H4 (cell line): ENCODE measurements at places on chromosomes 16 and 17. TPM values are rescaled to one million over a fixed set of nuclear protein-coding genes. Genes with fewer than 3 reads are reported as not detected.

DNA sequence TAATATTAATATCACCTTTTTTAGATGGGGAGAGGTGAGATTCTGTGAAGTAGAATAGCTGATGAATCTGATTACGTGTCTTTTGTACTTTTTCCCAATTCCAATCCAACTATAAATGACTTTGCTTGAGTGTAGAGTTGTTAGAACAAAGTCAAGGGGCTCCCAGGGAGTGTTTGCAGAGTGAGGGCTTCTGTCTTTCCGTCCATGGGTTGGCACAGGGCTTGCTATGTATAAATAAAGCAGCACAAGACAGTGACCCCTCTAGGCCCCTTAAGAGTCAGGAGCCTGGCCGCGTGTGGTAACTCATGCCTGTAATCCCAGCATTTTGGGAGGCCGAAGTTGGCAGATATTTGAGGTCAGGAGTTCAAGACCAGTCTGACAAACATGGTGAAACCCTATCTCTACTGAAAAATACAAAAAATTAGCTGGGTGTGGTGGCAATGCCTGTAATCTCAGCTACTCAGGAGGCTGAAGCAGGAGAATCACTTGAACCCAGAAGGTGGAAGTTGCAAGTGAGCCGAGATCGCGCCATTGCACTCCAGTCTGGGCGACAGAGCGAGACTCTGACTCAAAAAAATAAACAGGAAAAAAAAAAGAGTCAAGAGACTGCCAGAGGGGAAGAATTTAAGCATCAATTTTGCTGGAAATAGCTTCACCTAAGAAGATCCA is 127.9 kb upstream of the HS3ST3A1 start:
- DNase-seq = no peak

DNA sequence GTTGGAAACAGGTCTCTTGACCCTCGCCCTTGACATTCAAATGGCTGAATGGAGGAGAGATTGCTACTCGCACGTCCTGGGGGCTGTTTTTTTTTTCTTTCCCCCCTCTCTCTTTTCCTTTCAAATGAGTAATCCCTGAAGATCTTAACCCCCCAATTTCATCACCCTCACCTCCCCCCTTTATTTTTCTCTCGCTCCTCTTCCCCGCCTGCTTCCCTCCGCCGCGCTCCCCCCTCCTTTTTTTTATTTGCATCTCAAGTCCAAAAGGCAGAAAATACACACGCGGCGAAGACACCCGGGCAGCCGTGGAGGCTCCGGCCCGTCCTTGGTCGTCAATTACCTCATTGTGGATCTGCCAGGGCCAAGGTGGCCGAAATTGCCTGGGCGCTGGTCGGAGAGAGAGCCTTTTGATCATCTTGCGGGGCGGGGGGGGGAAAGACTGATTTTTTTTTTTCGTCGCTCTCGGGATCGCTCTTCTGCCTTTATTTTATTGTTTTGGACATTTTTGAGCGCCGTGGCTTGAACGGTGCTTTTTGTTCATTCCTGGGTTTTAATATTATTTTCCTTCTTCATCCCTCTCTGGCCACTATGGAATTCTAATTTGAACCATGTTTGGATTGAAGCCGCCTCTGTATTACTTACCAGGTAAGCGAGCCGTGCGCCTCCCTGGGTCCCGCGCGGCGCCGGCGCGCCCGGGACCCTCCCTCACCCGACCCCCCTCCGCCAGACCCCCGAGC is 57.2 kb upstream of the GSE1 start:
- no peak for DNase-seq

- no peak for DNase-seq
Observed at GRCh38 chr17:75456039-75456416, 407 bp upstream of the TMEM94 start.

Gene CLN3
- 15.4 and 18.1 TPM in 2 replicates for total RNA-seq

- DNase-seq = no peak
Observed at GRCh38 chr17:70099884-70100283, 24.9 kb downstream of the KCNJ16 start.

DNA sequence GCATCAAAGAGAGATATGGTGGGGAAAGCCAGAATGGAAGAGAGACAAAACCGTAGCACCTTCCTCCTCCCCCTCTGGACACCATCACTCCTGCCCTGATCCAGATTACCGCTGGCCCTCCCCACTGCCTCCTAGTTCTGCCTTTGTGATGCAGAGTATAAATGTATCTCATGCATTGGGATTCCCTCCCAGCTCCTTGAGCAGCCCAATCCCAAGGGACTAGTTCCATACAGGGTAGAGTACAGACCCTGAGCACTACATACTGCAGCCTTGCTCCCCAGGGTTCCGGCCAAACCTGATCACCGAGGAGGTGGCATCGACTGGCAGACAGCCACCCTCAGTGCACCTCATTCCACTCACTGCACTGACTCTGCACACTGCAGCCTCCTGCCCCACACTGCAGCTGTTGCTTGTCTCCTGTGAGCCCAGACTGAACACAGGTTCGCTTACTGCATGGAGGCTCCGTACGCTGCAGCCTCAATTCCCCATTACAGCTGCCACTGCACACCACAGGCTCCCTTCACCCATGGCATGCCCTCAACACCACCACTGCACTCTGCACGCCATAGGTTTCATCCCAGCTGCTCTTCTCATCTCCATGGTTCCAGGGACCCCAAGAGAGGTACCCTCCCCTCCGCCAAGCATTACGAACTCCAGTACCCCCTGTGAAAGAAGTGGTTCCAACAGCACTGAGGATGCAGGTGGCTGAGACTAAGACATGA is 1.7 kb upstream of the THRA start:
- DNase-seq = no peak

Gene CLDN7
- total RNA-seq = not detected in 2 replicates

GRCh38 chr17:20300436-20300934 is 166.9 kb downstream of the LGALS9B start:
- DNase-seq = no peak

DNA sequence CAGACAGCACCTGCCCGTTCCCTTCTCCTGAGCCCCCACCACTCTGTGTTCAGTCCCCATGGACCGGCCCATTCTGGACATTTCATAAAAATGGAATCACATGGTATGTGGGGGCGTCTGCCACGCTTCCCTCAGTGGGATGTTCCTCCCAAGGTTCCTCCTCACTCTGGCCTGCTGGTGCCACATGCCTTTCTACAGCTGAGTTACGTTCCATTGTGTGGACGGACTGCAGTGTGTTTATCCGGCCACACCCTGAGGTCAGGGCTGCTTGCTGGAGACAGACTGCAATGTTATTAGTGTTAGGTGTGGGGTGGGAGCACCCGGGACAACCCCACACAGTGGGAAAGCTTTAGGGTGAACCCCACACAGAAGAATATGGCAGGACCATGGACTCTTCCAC is 5.9 kb upstream of the AATK start:
- DNase-seq = no peak

- DNase-seq = no peak
Observed at GRCh38 chr16:53043986-53044601, 8.6 kb downstream of the CHD9NB start.

GRCh38 chr16:4318967-4319366 is 3.1 kb downstream of the GLIS2 start:
- DNase-seq = no peak

- DNase-seq = no peak
Observed at GRCh38 chr16:3098459-3099394, at the start of gene ZSCAN10. TSS of gene ZSCAN10 (minus strand) at chr16:3099294. CDS start at chr16:3092937, 6,357 bp downstream.

Gene ATP2A3
- 0.04 TPM in 1 of 2 replicates, not detected in the other for total RNA-seq

Gene TPSD1
- total RNA-seq = not detected in 2 replicates

Gene CBX2
- 24.5 and 34.2 TPM in 2 replicates for total RNA-seq

Gene PIGS
- total RNA-seq = 74.4 and 90.7 TPM in 2 replicates

- no peak for DNase-seq
Observed at GRCh38 chr17:64982139-64982915, 63.0 kb upstream of the LRRC37A3 start.

DNA sequence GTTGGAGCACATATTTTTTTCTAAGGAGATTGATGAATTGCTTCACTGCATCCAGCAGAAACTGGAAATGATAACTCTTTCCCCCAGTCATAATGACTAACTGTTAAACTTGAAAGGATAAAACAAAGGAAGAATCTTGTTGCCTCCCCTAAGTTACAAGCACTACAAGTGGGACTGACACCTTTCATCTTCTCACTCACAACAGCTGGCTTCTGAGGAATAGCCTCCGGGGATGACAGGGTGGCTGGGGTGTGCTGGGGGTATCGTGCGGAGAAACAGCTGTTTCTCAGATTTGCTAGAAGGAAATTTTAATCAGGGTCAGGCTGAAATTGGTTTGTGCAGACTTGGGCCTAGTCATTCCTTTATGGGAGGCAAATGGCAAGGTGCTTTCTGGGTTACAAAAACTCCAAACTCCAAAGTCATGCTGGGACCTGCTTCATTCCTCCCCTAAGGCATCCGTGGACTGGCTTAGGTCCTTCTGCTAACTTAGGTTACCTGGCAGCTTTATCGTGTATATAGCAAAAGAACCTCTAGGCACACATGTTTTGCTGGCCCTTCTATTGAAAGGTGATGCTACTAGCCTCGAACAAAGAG is 557.2 kb downstream of the TOX3 start:
- DNase-seq = no peak

DNA sequence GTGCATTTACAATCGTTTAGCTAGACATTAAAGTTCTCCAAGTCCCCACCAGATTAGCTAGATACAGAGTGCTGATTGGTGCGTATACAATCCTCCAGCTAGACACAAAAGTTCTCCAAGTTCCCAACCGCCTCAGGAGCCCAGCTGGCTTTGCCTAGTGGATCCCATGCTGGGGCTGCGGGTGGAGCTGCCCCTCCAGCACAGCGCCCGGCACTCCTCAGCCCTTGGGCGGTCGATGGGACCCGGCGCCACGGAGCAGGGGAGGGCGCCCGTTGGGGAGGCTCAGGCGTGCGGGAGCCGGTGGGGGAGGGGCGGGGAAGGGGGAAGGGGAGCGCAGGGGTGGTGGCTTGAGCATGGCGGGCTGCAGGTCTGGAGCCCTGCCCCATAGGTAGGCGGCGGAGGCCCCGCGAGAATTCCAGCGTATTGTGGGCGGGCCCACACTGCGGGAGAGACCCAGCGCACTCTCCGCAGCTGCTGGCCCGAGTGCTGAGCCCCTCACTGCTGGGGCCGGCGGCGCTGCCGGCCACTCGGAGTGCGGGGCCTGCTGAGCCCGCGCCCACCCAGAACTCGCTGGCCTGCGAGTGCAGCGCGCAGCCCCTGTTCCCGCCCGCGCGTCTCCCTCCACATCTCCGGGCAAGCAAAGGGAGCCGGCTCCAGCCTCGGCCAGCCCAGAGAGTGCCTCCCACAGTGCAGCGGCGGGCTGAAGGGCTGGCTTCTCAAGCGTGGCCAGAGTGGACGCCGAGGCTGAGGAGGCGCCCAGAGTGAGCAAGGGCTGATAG is 907.5 kb downstream of the CDH8 start:
- peak; percentile 30 for DNase-seq

Gene DHODH
- total RNA-seq = 4.6 and 6.0 TPM in 2 replicates

DNA sequence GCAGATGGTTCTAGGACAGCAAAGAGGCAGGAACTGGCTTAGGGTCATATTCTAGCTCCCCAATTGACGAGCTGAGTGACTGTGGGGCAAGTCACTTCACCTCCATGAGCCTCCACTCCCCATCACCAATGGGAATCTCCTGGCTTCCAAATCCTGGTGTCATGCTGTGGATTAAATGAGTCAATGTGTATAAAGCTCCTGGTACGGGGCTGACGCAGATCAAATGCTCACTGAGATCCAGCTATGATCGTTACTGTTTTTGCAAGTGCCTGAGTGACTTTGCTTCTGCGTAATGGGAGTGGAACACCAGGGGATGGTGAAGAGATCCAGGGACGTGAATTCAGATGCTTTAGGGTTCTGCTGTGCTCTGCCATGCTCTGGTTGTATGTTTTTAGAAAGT is 2.4 kb downstream of the SEC14L5 start:
- no peak for DNase-seq

DNA sequence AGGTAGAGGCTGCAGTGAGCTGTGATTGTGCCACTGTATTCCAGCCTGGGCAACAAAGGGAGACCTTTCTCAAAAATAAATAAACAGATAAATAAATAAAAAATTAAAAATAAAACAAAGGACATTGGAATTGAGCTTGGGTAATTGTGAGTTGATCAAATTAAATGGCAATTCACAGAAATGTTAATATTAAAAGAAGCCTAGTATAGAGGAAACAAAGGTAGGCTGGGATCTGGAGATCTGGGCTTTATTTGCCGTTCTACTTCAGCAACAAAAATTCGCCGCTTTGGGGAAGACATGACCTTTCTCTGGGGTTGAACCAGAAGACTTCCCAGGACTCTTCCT is 332 bp upstream of the VPS25 start:
- no peak for DNase-seq

Gene NPIPB13
- 0.43 and 0.46 TPM in 2 replicates for total RNA-seq

Gene TBC1D3G
- total RNA-seq = not detected in 2 replicates

Gene RPAIN
- total RNA-seq = 34.8 and 43.2 TPM in 2 replicates

Gene CCL1
- total RNA-seq = not detected in 2 replicates

DNA sequence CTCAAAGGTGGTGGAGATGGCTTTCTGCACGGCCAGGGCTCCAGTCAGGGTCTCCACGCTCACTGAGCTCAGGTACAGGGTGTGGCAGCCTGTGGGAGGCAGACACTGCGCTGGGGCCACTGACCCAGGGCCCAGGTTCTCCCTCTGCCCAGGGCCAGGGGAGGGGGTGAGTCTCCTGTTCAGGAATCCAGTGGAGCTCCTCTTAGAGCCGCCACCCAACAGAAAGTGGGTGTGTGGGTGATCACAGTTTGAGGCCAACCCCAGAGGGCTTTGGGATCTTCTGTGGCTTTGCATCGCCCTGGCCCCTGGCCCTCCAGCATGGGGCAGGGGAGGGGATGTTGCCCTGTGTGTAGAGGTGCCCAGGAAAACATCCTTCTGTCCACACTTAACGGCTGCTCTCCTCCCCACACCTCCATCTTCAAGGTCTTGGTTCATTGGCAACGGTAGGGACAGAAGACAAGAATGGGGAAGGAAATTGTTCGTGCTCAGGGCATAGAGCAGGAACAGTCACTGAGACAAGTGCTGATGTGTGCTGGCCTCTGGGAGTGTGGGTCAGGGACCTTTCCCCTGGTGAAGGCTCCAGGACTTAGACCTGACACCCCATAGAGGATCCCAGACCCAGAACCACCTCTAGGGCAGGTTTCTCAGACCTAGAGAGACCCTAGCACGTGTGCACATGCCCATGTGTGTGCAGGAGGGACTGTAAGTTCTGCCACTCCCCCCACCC is 21.5 kb downstream of the TNS4 start:
- DNase-seq = no peak

DNA sequence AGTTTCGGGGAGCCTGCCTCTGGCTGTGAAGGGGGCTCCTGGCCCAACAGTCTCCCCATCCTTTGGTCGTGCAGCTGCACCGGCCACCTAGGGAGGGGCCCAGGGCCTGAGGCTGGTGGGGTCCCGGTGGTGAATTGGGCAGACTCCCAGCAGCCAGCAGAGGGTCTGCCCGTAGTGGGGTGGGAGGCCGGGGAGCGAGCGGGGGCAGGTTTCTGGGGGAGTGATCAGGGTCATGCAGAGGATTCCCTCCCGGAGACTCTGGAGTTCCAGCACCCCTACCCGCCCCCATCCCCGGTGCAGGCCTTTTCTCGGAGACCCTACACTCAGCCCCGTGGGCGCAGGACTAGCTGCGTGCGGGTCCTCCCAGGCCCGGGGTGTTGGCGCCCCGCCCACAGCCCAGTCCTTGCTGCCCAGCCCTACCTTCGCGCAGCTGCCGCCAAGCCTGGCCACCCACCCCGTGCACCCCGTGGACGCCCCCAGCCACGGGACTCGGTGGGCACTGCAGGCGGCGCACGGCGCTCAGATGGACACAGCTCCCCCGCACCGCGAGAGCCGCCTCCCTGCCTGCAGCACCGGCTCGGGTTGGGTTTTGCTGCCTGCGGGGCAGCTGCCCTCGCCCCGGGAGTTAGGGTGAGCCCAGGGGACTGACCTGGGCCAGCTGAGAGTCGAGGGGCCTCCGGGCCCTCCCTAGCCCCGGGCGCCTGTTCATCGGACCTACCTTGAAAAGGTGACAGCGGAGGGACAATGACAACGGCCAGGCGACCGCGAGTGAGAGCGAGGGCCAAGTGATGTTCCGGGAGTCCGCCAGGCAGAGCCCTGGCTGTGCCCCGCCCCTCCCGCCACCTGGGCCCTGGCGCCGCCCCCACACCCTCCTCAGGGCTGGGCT is at the start of gene GNG13:
TSS of gene GNG13 (minus strand) at position 787 of the 886 bp plus-strand sequence. CDS start 1,657 bp downstream, outside the sequence.
- DNase-seq = no peak
